HTR-8/SVneo (cell line): ENCODE measurements at places on chromosomes 1 and 21.

DNA sequence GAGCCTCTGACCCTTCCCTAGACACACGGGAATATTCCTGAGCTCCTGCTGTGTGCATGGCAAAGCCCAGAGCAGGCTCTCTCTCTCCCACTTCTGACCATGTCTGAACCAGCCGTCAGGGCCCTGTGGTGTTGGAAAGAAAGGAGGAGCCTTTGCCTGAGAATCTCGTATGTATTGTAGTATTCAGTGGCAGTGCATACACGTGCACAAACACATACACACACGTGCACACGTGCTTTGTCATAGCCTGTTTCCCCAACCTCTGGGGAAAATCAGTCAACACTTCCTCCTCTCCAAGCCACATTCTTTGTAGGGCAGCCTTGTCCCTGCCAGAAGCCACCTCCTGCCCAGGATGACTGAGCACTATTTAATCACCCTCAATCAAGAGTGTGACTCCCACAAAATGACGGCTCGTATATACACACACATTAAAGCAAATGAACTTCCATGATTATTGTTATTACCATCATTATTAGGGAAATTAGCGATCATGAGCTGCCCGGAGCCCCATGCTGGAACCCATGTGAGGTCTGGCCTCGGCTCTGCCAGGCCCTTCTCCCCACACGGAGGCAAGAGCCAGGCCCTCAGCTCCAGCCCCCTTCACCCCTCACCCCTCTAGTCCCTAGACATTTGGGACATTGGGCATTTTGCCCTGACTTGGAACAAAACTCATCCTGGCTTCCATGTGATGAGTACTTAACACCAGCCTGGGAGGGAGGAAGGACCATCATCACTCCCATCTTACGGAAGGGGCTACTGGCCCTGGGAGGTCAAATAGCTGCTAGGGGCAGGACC is 331.9 kb downstream of the NPHP4 start:
- DNase-seq = no peak

DNA sequence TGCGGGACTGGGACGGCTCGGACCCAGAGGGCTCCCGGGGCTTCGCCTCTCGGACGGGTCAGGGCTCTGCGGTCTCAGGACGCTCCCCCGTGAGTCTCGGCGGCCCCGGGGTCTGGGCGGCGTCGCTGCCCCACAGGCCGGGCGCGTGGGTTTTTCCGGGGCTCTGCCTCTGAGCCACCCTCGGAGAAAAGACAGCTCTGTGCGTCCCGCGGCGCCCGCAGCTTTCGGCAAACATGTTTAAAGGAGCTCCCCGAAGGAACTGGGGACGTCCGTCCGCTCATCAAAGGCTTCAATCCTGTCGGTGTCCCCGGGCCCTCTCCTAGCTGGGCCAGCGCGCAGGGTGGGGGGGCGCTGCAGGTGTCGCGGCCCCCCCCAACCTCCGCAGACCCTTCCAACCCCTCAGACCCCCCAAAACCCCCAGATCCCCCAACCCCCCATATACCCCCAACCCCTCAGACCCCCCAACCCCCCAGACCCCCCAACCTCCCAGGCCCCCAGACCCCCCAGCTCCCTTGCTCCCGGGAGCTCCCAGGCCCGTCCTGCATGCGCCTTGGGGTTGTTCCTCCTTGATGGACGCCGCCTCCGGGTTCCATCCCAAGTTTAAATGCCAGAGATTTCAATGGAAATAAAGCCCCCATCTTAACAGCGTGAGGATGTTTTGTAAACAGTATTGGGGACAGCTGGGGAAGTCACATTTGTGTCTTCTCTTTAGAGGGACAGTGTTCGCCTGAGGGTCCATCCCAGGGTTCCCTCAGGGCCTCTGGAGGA is 996 bp upstream of the C1orf159 start:
- no peak for DNase-seq

DNA sequence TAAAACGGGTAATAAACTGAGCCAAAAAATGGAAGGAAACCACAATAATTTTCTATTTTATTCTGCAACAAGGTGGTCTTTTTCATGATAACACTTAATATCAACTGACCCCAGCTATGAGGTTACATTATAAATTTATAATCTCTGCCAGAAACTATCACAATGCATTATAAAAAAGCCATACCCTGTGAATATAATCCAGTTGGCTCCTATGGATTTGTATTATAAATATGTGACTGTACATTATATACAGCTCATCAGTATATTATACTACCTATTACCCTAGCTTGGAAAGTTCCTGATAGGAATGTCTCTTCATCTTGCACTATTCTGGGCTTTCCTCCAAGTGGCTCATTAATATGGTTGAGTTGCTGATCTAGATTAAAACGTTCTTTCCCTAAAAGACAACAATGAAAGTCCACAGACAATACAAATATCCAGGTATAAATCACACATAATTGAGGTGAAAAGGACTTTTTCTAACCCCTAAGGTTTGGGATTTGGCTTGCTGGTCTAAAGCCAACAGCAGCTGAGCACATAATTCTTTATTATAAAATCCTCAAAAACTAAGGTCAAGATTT is 487.7 kb downstream of the TTLL7 start:
- no peak for DNase-seq

- DNase-seq = no peak
These were observed 35.9 kb downstream of the MAB21L3 start for GRCh38 chr1:116147114-116147510.

- no peak for DNase-seq
These were observed 12.0 kb upstream of the A3GALT2 start for GRCh38 chr1:33332881-33333280.

DNA sequence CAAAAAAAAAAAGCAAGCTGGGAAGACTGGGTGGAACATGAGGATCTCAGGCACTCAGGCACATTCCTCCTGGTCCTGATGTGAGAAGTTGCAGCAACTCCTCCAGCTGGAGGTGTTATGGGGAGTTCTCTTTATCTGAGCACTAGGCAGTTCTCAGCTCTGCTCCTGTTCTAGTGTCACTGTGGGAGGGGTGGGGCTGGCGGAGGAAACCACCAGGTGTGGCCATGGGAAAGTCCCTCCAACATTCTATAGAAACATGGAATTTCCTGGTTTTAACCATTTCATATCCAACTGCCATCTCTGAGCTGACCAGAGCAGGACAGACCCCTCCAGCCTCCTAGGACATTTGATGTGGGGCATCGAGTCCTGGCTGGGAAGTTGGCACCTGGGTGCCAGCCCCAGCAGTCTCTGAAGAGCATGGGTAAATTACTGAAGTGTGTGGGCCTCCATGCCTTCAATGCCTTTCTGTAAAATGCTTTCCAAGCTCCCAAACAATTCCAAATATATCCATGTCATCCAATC is 804 bp upstream of the IKBKE start:
- no peak for DNase-seq

DNA sequence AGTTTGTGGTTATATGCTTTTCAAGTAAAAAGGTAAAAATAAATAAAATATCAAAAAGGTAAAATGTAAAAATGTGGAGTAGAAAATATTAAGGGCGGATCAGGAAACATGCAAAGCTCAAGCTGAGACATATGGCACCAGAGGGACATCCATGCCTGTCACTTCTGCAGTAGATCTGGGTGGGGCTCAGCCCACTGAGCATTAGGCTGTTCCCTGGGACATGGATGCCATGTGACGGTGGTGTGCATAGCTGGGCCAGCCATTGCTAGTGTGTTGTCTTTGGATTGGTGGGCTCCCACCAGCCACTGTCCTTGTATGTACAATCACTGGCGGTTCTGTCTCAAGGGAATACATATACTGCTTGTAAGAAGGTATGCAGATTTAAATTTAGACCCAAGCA is 3.0 kb downstream of the TTC13 start:
- no peak for DNase-seq

GRCh38 chr1:19949016-19949415 is 25.6 kb upstream of the PLA2G2E start:
- peak; percentile 11 for DNase-seq

DNA sequence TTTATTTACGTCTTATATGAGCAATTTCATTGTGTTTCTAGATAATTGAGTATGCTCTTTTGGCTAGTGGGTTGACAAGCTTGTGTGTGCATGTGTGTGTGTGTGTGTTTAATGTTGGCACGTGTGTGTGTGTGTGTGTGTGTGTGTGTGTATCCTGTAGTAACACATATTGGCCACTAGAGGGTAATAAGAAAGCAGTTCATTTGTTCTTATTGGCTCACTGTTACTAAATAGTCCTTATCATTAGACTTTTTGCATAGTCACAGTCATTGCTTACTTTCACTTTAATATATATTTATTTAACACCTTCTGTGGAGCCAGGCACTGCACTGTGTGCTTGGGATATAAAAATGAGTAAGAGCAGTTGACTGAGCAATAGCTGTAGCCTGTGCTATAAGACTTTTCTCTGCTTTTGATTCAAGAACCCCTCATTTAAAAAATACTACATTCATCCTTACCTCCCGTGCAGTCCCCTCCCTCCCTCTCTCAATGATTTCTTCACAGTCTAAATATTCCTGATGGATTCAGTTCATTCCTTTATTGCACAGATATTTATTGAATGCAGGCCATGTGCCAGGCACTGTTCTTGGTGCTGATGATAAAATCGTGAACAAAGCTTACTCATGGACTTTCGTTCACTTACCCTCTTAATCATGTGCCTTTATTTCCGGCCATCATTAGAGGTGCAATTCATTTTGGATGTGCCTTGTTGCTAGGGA is 96.7 kb downstream of the DYRK1A start:
- DNase-seq = peak; percentile 19

GRCh38 chr1:237736372-237737029 is 154.2 kb downstream of the ZP4 start:
- peak; percentile 11 for DNase-seq

- no peak for DNase-seq
These were observed 58.9 kb downstream of the TNFSF18 start for GRCh38 chr1:172991674-172992400.

- peak; percentile 88 for DNase-seq
These were observed 23.0 kb downstream of the ACTA1 start for GRCh38 chr1:229410692-229411433.

GRCh38 chr1:53572065-53572814 is 113.0 kb downstream of the DMRTB1 start:
- peak; percentile 69 for DNase-seq

DNA sequence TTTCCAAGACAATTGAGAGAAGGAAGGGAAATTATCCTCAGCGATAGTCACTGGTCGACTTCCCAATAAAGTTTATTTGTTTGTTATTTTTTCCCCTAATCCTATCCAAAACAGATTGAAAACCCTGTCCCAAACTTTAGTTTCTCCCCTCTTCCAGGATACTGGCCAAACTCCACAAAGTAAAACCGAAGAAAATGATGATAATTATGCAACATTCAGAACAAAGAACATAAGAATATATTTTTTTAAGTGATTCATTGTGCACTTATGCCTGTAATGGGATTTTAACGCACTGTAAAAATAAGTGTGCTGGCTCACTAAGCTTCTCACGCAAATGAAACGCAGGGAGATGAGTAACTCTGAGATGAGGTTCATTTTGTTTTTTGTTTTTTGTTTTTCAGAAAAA is 6.0 kb downstream of the GLIS1 start:
- no peak for DNase-seq

DNA sequence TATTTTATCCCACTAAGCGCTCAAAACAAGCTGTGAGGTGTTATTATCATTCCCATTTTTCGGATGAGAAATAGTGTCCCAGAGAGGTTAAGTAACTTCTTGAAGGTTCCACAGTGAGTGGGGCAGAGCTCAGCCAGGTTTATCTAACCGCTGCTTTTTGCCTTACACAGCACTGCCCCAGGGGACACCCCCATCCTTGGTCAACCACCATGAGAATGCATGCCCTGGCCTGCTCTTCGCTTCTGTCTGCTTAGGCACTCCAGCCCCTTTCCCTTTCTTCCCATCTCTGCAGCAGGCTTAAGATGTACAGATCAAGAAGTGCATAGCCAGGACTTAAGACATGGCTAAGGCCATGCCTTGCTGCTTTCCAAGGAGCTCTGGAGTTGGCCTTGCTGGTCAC is 159.0 kb upstream of the CD34 start:
- DNase-seq = no peak

DNA sequence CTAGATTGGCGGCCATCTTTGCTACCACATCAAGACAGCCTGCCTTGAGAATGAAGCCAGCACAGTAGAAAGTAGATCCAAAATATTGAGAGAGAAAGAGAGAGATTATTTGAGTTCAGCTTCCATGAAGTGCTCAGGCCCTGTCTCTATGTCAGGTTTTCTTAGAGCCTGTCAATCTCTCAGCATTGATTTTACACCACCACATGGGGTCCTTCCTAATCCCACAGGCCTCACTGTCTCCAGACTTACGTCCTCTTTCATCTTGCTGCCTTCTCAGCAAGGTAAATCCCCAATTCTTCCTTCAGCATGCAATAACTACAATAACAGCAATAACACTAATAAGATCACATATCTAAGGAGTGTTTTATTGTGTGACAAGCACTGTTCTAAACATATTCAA is 21.0 kb downstream of the DYNLT5 start:
- no peak for DNase-seq

DNA sequence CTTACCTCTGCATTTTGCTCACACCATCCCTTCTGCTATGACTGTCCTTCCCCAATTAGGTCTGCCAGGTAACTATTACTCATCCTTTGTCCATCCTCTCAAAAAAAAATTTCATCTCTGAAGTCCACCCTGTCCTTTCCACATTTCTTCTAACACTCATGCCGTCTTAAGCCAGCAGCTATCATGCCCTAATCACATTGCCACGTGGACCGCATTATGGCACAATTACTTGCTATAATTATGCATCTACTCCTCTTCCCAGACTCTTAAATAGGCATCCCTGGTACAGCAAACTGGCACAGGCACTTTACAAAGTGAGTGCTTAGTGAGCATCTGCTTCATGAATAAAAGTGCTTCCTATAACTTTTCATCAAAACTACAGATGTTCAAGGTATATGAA is 295.4 kb upstream of the ESRRG start:
- DNase-seq = no peak

- DNase-seq = no peak
These were observed 41.2 kb downstream of the KIF21B start for GRCh38 chr1:200982071-200982945.

DNA sequence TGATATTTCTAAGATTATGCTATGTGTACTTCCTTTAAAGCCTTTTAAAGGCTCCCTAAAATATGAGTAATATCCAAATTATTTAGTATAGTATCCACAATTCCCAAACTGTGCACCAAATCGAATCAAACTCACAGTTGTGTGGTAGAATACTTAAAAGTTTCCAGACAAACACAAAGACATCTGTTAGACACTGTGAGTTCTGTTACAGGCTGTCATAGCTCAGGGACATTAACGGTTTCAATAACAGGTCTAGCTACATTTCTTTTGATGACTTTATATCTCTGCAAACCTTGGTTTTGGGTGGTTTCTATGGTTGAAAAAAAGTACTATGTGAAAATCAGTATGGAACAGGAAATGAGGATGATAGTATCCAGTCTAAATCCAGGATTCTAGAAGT is 36.9 kb upstream of the NEK7 start:
- no peak for DNase-seq

- no peak for DNase-seq
These were observed 486.4 kb downstream of the PLPP3 start for GRCh38 chr1:56092684-56093570.

- DNase-seq = peak; percentile 23
These were observed 183.0 kb downstream of the CYYR1 start for GRCh38 chr21:26389971-26390641.

GRCh38 chr1:46639547-46639946 is 22.9 kb upstream of the MOB3C start:
- DNase-seq = no peak

- DNase-seq = no peak
These were observed 73.5 kb downstream of the RPS6KC1 start for GRCh38 chr1:213124590-213124989.
